Naive thymus-derived CD8-positive, alpha-beta T cell (primary cell): ENCODE measurements at places on chromosomes 1 and 21.

GRCh38 chr1:6859415-6860343 lies 74.4 kb downstream of the CAMTA1 start:
- no peak for DNase-seq

GRCh38 chr1:100785470-100786052 lies 66.0 kb downstream of the VCAM1 start:
- no peak for DNase-seq

- DNase-seq = no peak
Measured at GRCh38 chr1:5856246-5856815, 135.9 kb downstream of the NPHP4 start.

DNA sequence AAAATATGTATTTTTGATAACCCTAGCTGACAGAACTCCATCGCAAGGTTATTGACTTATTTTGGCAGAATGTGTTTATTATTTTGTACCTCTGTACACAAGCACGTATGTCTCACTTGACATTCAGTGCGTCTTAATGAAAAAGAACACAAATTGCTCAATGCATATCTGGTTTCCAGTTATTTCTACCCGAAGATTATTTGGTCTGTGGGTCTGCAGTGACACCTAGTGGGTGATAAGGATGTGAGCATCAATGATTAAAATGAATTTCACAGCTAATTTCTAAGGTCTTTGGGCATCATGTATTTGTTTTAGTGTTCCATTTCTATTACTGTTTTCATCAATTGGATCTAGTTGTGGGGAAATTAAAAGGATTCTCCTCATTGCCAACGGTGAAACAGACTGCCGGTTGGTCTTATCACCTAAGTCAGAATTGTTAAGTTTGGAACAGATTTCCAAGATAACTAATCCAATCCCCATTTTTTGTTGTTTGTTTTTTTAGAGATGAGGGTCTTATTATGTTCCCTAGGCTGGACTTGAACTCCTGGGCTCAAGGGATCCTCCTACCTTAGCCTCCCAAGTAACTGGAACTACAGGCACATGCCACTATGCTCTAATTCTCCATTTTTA lies 13.9 kb downstream of the DDX20 start:
- peak; percentile 52 for DNase-seq

- DNase-seq = no peak
Measured at GRCh38 chr1:229478852-229479251, 29.3 kb downstream of the NUP133 start.

GRCh38 chr1:153598309-153599172 lies 14.4 kb downstream of the S100A16 start:
- DNase-seq = no peak

DNA sequence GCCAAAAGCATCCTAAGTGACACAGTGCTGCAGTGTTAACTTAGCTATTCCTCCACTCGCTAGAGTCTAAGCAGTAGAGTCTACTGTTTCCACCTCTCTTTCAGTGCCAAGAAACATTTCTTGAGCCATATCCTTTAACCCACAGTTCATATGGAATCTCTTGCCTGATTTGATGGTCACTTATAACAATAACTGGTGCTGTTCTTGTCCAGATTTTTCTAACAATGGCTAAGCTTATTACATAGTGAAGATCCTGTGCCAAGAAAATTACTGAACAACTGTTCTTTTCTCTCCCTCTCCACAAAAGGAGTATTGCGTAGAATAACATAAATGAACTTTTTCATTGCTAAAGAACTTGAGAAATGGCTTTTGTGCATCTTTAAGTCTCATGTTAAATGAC lies 121.3 kb downstream of the CDC7 start:
- no peak for DNase-seq

DNA sequence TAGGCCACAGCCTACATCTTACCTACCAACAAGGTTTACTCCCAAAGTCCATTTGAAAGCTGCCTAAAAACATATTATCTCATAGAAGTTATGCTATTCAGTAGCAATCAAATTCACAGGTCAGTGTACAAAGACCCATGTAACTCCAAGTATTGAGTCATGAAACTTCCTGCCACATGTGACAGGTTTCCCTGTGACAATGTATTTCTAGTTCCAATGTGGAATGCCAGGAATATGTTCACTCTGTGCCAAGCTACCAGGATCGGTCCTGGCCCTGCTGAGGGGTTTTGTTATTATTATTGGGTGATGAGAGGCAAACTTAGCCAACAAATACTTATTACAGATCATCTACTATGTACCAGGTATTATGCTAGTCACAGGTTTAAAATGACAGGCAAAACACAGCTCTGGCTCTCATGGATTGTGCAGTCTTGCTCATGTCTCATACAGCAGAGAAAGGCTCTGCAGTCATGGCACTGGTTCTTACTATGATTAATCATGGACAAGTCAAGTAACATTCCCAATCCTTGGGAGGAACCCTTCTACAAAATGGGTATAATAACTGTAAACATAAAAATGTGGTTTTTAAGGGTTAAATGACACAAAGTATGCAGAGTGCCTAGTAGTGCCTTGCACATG lies 22.5 kb downstream of the DPH5 start:
- no peak for DNase-seq

- DNase-seq = no peak
Measured at GRCh38 chr1:13824626-13825025, 124.6 kb downstream of the PRDM2 start.

GRCh38 chr1:46053734-46054133 lies 78.7 kb downstream of the PIK3R3 start:
- no peak for DNase-seq
